ENCODE measurements at places on chromosomes 4 and X.
A peak's percentile ranks its signal among the peaks of the same experiment; 100 is the strongest.

DNA sequence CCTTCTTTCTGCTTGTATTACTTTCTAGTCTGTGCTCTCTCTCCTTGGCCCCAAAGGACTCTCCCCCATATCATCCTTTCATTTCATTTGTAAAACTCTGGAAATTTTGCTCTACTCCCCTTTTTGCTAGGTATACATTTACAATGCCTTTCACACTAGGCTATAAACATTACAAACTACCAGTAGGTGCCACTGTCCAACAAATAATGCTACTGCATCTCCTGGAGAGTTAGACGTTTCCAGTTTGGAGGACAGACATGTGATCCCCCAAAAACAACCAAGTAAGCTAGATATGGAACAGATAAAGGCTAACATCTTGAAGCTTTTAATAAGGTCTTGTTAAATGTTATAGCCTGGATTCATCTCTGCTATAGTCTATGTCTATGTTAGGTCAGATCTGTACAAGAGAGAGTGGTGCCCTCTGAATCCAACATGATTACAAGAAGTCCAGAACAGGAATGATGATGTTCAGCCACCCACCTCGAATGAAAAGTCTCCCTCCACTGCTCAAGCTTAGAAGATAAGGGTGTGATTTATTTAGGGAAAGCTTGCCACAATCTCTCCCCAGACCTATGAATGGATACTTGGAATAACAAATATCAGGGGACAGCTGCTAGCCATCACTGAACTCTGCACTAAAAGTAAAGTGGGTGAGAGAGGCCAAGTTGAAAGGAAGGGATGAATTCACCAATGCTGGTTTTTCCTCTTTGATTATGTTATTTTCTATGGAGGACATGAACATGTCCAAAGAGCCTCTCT, 14.3 kb downstream of the CBR4 start:
- DNase-seq = no peak

GRCh38 chr4:118942465-118942864, 53.8 kb downstream of the SYNPO2 start:
- no peak for DNase-seq

DNA sequence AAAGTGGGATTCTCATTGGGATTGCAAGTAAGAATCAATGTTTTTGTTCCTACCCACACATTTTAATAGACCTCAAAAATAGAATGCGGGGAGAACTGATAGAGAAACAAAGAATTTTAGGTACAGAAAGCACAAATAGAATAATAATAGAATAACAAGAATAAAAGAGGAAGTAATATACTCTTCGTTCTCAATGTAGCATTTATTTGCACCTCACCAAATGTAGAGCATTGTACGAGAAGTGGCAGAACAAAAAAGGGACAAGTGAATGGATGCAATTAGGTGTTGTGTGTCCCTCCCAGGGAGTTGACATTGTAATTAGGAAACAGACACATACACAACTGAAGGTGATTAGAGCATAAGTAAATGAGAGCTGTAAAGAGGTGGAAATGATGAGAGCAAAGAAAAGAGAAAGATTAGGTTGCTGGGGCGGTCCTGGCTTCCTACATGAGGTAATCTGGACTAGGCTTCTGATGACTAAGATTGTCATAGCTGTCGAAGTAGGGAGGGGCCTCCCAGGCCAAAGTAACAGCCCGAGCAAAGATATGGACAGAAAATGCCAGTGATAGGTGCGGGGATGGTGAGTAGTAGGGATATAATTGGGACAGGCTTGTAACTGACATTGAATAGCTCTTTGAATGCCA, 10.4 kb downstream of the RAB9A start:
- DNase-seq = no peak

DNA sequence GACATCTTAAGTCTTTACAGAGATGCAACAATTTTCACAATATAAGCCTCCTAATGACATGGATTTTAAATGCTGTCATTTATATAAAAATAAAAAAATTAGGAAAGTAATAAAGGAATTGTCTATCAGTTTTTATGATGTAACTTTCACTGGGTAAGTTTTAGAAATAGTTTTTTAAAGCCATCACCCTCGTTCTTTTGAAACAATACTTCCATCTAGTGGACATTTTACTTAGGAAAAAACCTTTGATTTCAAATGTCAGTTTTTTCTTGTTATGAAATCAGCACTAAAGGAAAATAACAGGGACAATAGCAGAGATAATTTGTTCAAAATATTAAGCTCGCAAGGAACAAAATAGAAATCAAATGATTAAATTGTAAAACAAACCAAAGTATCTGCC, 24.3 kb upstream of the NDNF start:
- DNase-seq = peak; percentile 14

GRCh38 chr4:88570001-88570400, 22.3 kb upstream of the HERC3 start:
- no peak for DNase-seq

- DNase-seq = no peak
Observed at GRCh38 chrX:153571534-153571908, 27.4 kb downstream of the CCNQ start.

DNA sequence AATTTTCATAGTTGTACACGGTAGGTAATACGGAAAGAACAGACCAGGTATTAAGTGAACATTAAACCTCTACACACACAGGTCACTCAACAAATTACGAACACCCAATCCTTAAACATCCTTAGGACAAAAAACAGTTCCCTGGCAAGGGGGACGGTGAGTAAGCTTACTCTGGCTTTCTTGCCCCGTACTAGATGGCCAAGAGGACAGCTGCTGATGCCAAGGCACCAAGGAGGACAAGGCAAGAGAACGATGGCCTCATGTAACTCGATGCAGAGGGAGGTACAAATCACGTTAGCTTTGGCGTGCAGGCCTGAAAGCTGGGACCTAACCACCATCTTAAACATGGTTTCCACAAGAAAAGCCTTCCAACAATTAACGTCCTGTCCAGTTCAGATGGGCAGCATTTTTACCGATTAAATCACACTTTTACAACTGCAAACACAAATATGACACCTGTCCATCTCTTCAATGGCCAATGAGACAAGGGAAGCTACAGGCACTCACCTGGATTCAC, 23.7 kb downstream of the FAT1 start:
- DNase-seq = no peak

GRCh38 chr4:137572647-137573046, 40.4 kb upstream of the PCDH18 start:
- no peak for DNase-seq

- DNase-seq = no peak
Observed at GRCh38 chrX:55074851-55075467, at the start of gene PAGE2B. TSS of gene PAGE2B (plus strand) at chrX:55075030. CDS start at chrX:55076042, 1,012 bp downstream.

- DNase-seq = no peak
Observed at GRCh38 chrX:151563449-151563848, at the start of gene PASD1. TSS of gene PASD1 (plus strand) at chrX:151563675. CDS start at chrX:151601554, 37,879 bp downstream.

DNA sequence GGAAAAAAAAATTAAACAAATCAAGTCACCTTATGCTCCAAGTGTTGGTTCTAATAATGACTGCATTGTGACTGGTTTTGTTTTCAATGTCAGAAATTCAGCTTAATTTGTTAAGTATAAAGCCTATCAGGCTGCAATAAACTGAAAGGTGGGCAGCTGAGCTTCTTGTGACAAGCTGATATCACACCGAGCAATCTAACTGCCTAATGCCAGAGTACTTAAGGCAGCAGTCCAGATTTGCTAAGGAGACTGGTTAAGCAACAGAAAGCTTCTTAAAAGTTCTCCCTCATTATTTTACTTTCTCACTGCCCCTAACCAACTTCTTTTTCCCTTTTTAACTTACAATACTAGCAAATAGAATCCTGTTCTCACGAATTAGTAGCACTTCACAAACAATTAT, 201.0 kb downstream of the MAB21L2 start:
- no peak for DNase-seq

GRCh38 chr4:148444296-148445070, 2.3 kb upstream of the NR3C2 start:
- DNase-seq = no peak

- peak; percentile 39 for DNase-seq
Observed at GRCh38 chrX:149060921-149061320, 444.2 kb downstream of the IDS start.

DNA sequence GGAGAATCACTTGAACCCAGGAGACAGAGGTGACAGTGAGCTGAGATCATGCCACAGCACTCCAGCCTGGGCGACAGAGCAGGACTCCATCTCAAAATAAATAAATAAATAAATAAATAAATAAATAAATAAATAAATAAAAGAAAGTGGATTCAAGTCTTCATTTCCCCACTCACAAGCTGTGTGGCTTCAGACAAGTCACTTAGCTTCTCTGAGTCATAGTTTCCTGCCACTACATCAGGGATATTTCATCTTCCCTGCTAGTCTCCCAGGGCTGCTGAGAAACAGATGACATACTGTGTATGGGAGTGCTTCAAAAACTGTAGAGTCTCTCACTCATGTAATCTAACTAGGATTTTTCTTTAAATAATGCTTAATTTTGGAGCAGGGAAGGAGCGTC, 37.2 kb downstream of the TBC1D9 start:
- peak; percentile 34 for DNase-seq

GRCh38 chr4:2598511-2599303, 62.3 kb downstream of the FAM193A start:
- DNase-seq = no peak

GRCh38 chr4:155207534-155208257, 740 bp upstream of the NPY2R start:
- DNase-seq = no peak

DNA sequence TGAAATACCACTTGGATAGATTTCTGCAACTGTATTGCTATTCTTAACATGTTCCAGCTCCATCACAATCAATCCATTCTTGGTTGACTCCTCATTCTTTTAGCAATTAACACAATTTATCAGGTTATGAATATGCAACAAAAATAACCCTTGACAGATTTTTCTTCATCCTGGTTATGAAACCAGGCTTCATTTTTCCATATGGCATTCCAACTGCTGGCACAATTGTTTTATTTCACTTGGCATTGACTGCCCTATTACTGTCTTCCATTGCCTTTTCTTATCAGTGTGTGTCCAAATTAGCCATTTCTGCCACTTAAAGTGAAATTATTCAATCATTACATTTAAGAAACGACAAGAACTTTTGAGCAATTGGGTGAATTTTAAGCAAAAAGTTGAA, 388.8 kb upstream of the EPHA5 start:
- DNase-seq = no peak

GRCh38 chr4:125115476-125115875, 199.3 kb upstream of the FAT4 start:
- DNase-seq = no peak

DNA sequence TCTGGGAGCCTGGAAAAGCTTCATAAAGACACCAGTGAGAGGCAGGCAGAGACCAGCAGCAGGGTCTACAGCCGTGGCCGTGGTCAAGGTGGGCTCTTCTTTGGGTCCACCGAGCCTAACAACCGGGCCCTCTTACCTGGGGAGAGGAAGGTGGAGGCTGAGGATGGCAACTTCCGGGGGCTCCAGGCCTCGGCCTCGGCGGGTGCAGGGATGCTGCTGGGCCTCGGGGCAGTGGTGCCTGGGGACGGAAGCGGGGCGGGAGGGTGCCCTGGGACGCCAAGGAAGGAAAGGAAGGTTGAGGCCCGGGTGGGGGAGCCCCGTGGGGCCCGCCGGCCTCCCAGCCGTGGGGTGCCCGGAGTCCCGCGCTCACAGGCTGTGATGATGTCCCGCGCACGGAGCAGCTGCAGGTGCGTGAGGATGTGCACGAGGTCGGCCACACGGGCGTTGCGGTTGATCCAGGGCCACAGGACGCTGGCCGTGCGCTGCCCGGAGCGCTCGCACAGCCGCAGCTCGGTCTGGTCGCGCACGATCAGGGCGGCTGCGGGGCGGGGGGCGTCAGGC, 561 bp downstream of the IRAK1 start:
- DNase-seq = no peak

DNA sequence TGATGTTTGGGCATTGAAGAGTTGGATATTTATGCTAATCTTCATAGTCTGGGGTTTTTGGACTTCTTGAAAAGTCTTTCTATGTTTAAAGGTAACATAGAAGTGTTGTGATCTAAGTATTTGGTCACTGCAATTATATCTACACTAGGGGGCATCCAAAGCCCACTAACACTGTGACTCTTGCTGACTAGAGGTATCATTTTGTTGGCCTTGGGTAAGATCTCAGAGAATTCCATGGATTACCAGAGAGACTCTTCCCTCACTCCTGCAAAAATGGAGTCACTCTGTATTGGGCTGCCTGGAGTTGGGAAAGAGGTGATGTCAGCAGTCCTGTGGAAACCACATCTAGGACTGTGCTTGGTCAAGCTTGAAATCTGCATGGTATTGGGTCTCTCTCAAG, 1077.6 kb downstream of the FAM133A start:
- no peak for DNase-seq

DNA sequence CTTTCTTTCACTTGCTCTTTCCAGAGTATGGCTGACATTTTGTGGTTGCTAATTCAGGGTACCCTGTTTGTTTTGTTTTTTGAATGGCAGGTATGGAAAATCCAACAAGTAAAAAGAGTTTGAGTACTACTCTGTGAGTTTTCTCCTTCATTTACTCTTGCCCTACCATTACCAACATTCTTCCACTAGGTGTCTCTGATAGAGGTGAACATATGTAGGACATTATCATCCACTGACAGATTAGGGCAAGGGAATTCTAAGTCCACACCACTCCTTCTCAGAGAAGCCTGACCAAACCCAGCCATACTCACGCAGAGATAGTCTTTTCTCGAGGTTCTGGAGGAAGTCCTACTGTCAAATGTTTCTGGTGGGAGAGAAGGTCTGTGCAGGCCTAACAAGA, 36.7 kb upstream of the HDAC8 start:
- no peak for DNase-seq

DNA sequence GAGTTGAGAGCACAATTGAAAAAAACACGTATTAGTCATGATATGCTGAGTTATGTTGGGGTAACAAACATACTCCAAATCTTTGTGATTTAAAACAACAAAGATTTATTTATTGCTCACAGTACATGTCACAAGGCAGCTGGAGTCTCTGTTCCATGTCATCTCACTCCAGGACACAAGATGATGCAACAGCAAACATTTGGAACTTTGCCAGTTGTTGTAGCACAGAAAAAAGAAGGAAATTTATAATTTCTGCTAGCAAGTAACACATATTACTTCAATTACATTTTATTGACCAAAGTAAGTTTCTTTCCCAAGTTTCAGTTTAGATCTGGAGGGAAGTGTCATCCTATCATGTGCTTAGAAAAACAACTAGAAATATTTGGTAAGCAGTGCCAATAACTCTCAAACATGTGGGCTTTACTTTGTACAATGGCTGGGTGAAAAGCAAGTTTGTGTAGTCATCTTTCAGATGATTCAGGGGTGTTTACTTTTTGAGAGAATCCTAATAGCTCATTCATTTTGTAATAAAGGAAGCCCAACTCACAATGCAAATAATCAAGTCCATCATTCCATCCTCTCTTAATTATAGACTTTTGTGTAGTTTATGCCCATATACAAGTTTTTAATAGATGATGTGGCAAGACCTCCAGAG, 452.3 kb downstream of the ZIC3 start:
- DNase-seq = no peak
